Fibroblast of the aortic adventitia (primary cell): ENCODE measurements at places on chromosomes 1 and 21. TPM values are rescaled to one million over a fixed set of nuclear protein-coding genes. Genes with fewer than 3 reads are reported as not detected.

DNA sequence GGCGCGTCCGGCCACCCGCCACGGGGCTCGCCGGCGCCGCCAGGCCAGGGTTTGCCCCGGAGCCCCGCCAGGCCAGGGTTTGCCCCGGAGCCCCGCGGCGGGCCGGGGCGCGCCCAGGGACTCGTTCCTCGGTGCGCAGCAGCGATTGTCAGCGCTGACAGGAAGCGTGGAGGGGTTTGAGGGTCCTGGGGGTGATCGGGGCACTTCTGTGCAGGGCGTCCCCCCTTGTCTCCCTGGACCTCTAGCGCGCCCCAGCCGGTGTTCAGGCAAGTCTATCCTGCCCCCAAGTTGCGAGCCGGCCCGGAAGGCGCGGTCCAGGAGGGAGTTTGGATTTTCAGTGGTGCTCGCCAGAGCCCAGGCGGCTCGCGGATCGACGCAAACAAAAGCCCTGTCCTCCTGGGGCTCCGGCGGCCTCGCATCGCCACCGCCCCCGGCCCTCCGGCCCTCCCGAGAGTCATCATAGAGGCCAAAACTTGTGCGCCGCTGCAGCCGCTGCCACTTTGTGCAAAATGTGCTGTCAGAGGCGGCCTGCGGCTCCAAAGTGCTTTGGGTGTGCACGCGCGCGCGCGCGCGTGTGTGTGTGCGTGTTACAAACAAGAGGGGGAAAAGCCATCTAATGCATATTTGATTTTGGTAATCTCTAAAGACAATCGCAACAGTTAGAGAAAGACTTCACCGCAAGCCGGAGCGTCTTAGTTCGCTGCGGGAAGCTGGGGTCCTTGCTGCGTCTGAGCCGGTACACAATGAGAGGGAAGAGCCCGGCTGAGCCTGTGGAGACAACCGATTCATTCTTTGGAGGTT is 1.0 kb downstream of the ROR1 start:
- DNase-seq, result peak; percentile 52

DNA sequence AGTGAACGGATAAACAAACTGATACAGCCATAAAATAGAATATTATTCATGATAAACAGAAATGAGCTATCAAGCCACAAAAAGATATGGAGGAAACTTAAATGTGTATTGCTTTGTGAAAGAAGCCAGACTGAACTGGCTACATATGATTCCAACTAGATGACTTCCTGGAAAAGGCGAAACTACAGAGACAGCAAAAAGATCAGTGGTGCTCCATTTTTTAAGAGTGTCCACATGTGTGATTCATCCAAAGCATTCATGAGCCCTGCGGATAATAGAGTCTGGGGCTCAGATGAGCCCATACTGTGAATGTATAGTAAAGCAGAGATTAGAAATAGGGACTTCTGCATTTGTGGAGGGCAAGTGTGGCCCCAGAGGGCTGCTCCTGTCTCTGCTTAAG is 7.8 kb upstream of the TMEM222 start:
- DNase-seq, result no peak

DNA sequence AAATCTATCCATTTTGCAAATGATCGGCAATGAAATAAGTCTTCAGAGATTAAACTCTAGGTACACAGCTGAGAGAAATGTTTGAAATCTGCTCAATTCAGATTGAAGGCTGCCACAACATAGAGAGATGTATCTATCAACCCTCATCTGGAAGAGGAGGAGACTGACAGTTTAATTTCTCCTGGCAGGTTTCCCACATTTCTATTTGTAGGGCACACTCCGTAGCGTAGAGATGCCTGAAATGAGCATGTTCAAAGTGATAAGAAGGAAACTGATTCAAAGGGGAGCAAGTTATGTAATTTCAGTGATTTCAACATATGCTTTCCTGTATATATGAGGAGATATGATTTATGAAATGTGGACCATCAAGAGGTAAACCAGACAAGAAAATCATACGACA is 44.1 kb downstream of the NIBAN1 start:
- no peak for DNase-seq

DNA sequence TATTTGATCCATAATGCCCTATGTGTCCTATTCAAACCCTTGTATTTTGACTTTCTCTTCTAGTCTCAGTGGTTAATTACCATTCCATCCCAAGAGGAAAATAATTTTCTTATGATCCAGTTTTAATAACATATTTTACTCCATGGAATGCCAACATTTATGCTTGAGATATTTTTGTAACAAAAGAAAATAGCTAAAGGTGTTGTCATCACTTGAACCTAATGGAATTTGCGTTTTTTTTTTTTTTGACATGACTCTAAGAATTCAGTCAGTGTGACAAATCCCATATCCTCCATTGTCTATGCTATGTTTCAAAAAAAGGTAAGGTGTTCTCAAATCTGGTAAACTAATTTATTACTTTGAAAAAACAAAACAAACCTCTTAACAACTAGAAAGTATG is 324.1 kb upstream of the ADAMTS5 start:
- no peak for DNase-seq

DNA sequence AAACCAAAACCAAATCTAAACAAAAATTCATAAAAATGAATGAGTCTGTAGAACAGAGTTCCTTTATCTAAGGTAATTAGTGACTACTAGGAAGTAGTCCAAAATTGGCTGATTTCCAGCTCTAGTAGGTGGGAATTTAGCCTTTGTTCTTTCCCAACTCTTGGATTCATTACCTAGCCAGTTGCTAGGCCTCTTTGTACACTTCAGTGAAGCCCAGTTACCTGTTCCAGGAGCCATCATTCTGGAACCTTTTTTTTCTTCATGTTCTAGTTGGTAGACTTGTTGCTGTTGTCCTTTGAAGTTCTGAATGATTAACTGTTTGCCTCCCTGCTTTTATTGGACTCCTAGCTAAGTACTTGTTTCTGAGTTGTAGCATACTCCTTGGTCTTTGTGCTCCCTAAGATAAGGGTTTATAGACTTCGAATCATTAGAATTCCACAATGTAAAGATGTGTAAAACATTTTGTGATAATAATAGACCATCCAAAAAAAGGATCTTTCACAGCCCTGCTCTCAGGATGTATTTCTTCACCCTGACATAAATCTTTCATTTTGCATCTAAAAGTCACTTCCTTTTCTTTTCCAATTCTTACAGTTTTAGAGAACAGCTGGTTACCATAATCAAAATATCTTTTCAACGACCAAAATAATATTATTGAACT is 9.8 kb downstream of the PLA2G4A start:
- no peak for DNase-seq

DNA sequence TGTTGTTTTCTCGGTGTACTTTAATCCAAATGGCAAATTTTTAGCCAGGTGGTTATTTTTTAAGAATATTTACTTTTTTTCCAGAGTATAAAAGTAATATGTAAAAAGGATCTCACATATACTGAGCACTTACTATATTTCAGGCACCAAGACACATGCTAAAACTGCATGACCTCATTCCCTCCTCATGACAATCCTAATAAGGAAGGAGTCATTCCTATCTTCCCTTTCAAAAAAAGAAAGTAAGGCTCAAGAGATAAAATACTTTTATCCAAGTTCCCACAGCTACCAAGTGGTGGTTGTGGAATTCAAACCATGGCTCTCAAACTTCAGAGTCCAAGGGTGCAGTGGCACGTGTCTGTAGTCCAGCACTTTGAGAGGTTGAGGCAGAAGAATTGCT is 19.4 kb downstream of the ATP2B4 start:
- DNase-seq, result no peak

GRCh38 chr1:27713869-27714513 is 11.8 kb upstream of the FAM76A start:
- DNase-seq, result no peak

DNA sequence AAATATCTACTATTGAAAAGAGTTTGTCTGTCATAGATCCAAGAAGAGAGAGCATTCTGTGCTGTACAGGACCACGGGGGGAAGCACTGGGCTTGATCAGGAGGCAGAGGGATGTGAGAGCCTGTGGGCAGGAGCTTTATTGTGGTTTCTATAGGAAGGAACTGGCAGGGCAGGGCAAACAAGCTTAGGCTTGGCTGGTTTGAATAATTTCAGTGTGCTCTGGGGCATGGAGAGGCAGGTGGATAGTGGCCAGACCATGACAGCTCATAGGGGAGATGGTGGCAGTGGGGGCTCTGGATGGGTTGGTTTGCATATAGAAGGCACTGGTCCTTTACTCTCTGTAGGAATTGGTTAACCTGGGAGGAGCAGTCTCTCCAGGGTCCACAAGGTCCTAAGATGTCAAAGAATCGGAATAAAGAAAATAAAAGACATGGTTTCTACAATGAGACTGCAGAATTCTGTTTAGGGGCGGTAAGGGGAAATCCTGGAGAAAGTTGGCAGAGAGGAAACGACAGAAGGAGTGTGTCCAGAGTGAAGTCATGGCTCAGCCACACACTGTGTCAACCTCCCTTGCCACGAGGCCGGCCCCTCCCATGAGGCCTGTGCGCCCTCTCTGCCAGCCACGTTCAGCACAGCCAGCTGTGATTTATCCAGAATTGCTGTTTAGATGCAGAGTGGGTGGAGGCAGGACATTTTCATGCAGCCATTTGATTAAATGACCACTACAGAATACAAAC is 81.7 kb upstream of the PGBD5 start:
- peak; percentile 42 for DNase-seq

- no peak for DNase-seq
Measured at GRCh38 chr1:116131170-116131569, 20.0 kb downstream of the MAB21L3 start.

DNA sequence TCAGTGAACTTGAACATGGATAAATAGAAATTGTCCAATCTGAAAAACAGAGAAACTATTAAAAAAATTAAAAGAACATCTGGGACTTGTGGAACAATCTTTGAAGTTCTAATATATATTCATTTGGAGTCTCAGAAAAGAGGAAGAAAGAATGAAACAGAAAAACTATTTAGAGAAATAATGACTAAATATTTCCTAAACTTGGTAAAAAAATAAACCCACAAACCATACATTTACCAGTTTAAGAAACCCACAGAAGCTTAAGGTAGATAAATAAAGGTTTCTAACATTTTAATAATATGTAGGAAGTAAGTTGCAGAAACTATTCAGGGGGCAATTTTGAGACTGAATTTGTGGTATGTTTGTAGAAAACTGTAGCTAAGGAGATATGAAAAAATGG is 437.8 kb downstream of the PTBP2 start:
- DNase-seq, result no peak

SLC44A5 gene
- total RNA-seq, result 0.45 TPM in 1 of 2 replicates, not detected in the other

SLC22A15 gene
- total RNA-seq, result 4.2 and 7.2 TPM in 2 replicates

CNKSR1 gene
- total RNA-seq, result 0.27 TPM in 1 of 2 replicates, not detected in the other

FAM72C gene
- total RNA-seq, result 0.45 TPM in 1 of 2 replicates, not detected in the other
